ENCODE measurements at places on chromosomes 1 and 21. TPM values are rescaled to one million over a fixed set of nuclear protein-coding genes. Genes with fewer than 3 reads are reported as not detected.

The GGPS1 gene
- polyA plus RNA-seq, result 66.1 TPM

The CACNA1S gene
- 0.16 TPM for polyA plus RNA-seq

The FGGY gene
- polyA plus RNA-seq, result 9.0 TPM

The DMRTA2 gene
- 0.05 TPM for polyA plus RNA-seq

The ANGPTL7 gene
- 1.6 TPM for polyA plus RNA-seq

The CDC42 gene
- polyA plus RNA-seq, result 401 TPM

The RBM11 gene
- polyA plus RNA-seq, result 10.1 TPM

The TMEM240 gene
- polyA plus RNA-seq, result 43.5 TPM

The PLEKHA6 gene
- polyA plus RNA-seq, result 33.2 TPM

The MAP1LC3C gene
- 1.1 TPM for polyA plus RNA-seq

The THEM5 gene
- polyA plus RNA-seq, result 1.5 TPM

The F13B gene
- not detected for polyA plus RNA-seq

The MIS18A gene
- 10.1 TPM for polyA plus RNA-seq

The OR2T33 gene
- polyA plus RNA-seq, result 0.41 TPM

The NES gene
- polyA plus RNA-seq, result 96.9 TPM

The HORMAD1 gene
- 0.21 TPM for polyA plus RNA-seq

The LCE1A gene
- polyA plus RNA-seq, result not detected

The ESRRG gene
- polyA plus RNA-seq, result 26.9 TPM

The GFI1 gene
- polyA plus RNA-seq, result 0.16 TPM

The AMPD1 gene
- polyA plus RNA-seq, result 0.27 TPM
